Aorta (tissue), 5 donors: ENCODE measurements at places on chromosomes 1 and 21. TPM values are rescaled to one million over a fixed set of nuclear protein-coding genes. Genes with fewer than 3 reads are reported as not detected.

Gene DMBX1
- not detected for total RNA-seq

Gene RGS7
- total RNA-seq, result not detected

Gene HES3
- total RNA-seq, result not detected

Gene SYCP1
- not detected for total RNA-seq

Gene ADAMTS4
- total RNA-seq, result 207 TPM
